Transverse colon (tissue), 4 donors: ENCODE measurements at places on chromosomes 4 and X.
A peak's percentile ranks its signal among the peaks of the same experiment; 100 is the strongest.

DNA sequence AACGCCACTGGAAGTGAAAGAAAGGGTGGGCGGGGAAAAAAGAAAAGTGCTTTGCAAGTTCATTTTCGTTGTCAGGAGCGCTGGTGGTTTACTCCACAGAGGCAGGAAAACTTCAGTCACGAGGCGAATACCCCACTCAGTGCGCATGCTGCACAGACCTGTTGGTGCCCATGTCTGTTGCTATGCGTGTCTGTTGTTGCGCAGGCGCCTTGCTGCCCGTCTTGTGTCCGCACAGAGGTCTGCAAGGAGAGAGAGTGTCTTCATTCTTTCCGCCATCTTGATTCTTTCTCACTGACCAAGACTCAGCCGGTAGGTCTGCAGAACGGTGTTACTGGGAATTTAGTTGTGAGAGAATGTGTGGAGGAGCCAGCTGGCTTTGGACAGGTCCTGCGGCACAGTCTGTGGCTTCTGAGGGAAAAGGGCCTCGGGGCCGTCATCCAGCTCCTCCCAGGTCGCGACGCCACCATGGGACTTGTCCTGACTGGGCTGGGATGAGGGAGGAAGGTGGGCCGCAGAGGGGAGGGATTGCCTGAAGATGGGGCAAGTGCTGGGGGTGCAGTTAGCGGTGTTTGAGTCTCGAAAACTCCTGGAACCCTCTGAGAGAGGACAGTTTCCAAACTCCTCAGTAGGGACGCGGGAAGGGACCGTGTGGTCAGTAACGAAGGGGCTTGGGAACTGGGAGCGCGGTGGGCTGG is at the start of gene PAGE2:
TSS of gene PAGE2 (plus strand) at position 224 of the 695 bp plus-strand sequence. CDS start 1,003 bp downstream, outside the sequence.
- no peak for DNase-seq

DNA sequence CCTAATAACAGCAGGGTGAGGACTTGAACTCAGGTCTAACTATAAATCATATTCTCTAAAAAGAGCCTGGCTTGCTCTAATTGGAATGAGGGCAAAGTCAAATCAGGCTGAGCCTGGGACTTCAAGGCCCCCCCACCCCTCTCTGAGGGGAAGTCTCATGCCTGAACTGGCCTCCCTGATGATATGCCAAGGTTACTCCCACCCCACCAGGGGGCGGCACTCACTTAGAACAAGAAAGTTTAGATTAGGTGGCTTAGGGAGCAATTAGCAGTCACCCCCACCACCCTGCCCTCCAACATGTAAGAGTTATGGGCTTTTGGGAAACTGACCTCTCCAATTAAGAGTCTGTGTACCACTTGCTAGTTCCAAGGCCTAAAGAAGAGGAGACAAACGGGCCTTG is 2.7 kb downstream of the FOXO4 start:
- peak; percentile 72 for DNase-seq

- DNase-seq: no peak
Observed at GRCh38 chr4:124740501-124740900, 28.0 kb upstream of the ANKRD50 start.

GRCh38 chr4:14359991-14360390 is 642.3 kb upstream of the CPEB2 start:
- DNase-seq: no peak
